CD4-positive, alpha-beta T cell treated with Interleukin-21 for 1 hour (primary cell): ENCODE measurements at places on chromosomes 13 and 19.

DNA sequence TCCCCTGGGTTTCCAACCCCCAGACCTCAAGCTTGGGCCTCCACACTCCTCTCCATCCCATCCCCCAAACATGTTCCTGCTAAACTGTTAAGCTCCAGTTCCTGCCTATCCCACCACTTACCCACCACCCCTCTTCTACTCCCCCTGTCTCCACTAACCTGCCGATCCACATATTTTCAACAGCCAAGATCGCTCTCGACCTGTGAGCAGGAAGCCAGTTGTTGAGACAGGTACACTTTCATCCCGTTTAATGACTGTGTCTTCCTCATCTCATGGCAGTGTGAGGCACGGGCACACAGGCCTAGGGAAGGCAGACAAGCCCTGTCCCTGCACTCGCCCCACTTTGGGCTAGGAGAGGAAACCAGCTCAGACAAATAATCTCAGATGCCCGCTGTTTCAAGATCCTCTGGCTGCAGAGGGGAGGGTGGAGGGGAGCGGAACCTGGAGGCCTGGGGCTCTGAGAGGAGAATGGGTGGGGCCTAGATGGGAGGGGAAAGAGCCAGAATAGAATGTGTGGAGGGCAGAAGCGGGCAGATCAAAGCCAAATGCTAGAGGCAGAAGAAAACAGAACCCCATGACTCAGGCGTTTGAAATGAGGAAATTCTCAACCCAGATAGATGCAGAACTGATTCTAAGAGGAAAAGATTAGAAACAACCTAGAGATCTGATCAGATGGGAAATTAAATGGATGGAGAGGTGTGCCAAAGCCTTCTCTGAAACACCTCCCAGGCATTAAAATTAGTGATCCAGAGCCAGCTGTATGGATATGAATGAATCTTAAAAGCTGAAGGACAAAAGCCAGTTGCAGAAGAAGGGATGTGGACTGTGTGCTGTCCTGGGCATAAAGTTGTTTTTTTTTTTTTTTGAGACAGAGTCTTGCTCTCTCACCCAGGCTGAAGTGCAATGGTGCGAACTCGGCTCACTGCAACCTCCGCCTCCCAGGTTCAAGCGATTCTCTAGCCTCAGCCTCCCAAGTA lies 16.9 kb upstream of the CYP2S1 start:
- peak; percentile 43 for DNase-seq

GRCh38 chr13:99432609-99433542 lies 68.4 kb upstream of the TM9SF2 start:
- DNase-seq = peak; percentile 93

GRCh38 chr13:23433171-23434153 lies at the start of gene SACS:
TSS of gene SACS (minus strand) at chr13:23433702. CDS start at chr13:23411239, 22,463 bp downstream.
- no peak for DNase-seq

DNA sequence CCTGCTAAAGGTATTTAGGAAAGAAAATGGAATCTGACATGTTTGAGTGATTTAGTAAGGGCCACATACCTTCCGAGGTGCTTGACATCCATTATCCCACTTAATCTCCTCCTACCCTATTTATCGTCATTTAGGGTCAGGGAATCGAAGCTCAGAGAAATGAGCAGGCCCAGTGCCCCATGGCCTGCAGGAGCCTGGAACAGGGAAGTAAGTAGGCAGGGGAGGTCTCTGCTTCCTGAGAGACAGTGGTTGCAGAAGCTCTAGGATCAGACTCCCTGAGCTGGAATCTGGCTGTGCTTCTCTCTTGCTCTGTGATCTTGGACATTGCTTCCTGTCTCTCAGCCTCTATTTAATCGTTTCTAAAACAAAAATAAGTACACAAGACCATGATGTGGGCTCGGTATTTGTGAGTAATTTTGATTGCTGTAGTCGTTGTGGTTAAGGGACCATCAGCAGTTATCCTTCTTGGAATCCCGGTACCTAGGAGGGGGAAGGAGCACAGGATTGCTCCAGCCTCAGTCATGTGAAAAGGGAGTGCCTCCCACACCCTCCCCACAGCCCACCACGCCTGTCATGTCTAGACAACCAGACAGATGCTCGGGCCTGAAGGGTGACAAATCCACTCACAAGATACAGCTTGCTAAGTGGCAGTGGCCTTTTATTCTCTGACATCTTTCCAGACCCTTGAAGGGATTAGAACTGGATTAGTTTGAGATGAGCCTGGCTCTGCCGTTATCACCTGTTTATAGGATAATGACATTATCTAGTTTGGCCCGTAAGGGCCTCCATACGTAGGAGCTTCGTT lies 169.2 kb upstream of the TSHZ3 start:
- no peak for DNase-seq

DNA sequence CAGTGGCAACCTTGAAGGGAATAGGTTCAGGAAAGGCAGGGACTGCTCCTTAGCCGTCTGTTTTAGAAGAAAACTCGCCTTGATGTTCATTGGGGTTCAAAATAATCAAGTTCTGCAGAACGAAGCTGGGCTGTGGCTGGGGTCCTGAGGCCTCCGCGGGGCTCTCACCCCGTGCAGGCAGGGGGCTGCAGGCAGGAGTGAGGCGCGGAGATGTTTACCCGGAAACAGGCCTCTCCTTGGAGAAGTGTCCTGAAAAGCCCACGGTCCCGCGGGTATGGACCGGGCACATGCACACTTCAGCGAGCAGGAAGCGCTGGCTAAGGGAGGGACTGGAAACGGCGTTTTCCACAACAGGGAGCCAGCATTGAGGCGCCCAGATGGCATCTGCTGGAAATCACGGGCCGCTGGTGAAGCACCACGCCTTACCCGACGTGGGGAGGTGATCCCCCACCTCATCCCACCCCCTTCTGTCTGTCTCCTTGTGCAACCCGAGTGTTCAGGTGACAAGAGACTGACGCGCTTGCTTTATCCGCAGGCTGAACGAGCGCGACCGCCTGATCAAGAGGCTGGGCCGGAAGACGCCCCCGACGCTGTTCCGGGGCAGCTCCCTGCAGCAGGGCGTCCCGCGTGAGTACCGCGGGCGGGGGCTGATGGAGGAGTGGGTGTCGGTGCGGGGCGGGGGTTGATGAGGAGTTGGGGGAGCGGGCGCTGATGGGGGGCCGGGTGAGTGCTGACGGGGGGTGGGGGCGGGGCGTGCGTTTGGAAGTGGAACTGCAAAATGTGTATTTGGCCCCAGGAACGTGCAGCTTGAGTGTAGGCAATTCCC lies 39.6 kb downstream of the SHISA2 start:
- peak; percentile 61 for DNase-seq

GRCh38 chr19:43820098-43820883 lies 6.8 kb upstream of the ZNF283 start:
- peak; percentile 27 for DNase-seq

GRCh38 chr13:21033212-21033840 lies 28.1 kb downstream of the LATS2 start:
- no peak for DNase-seq

GRCh38 chr19:10193790-10194499 lies 808 bp downstream of the DNMT1 start:
- DNase-seq = peak; percentile 12

- no peak for DNase-seq
Measured at GRCh38 chr19:5692723-5693194, 2.7 kb downstream of the RPL36 start.

DNA sequence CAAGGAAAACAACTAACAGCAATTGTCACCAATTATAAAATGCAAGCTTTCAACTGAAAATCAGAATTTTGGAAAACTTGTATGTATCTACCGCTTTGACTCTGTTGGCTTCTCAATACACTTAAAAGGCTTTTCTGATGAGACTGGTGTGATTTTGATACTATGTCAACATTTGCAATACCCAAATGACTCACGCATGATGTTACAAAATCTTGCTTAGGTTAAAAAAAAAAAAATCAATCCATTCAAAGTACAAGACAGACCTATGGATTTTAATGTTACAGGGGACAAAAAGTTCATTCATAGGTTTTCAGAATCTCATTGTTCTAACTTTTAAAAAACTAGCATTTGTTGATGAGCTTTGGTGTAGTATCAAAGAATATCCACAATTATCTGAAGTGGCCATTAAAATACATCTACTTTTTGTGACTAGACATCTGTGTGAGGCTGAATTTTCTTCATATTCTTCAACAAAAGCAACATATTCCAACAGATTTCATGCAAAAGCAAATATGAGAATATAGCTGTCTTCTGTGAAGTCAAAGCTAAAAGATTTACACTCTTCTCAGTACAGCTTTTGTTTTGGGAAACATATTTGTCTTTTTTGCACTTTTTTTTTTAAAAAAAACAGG lies 10.7 kb downstream of the ELF1 start:
- DNase-seq = no peak

DNA sequence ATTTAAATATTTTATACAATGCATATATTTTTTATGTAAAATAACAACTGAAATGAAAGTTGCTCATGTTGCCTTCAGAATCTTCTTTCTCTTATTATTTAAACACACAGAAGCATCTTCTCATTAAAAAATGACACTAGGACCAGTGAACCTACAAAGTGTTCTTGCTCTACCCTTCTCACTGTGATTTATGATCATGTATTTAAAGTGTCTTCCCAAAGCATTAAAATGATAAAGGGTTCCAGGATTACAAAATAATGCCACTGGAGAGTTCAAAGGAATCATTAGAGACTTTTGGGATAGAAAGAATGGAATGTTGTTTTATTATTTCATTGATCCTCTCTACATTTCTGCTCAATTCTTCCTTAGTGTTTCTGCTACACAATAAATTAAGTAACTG lies 643.6 kb upstream of the SLITRK1 start:
- DNase-seq = no peak

- no peak for DNase-seq
Measured at GRCh38 chr19:8096071-8096470, 43.5 kb downstream of the CCL25 start.

DNA sequence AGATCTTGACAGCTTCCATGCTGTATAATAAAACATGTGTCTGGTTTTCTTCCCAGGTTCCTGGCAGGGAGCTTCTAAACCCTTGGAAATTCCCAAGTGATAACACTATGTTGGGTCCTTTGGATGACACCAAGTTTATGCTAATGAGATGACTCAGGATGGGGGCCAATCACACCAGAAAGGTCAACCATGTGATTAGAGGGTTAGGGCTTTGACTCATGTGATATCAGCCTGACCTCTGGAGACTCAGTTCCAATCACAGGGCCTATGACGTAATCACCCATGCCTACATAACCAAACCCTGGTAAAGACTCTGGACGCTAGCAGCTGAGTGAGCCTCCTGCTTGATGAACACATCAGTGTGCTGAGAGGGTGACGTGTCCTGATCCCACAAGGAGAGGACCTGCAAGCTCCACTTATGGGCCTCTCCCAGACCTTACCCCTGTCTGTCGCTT lies 203.6 kb downstream of the DCLK1 start:
- DNase-seq = no peak

DNA sequence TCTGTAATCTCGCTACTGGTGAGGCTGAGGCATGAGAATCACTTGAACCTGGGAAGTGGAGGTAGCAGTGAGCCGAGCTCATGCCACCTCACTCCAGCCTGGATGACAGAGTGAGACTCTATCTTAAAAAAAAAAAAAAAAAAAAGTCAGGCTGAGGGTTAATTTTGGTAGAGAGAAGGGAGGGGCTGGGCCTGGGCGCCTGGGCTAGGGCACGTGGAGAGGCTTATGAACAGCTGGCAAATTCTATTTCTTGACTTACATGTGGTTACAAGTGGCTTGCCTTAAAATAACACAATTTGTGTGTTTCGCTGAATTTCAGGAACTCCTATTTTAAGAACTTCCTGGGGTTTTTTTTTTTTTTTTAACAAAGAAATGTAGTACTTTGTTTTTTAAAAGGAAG lies 47.6 kb upstream of the MAP3K10 start:
- peak; percentile 68 for DNase-seq

DNA sequence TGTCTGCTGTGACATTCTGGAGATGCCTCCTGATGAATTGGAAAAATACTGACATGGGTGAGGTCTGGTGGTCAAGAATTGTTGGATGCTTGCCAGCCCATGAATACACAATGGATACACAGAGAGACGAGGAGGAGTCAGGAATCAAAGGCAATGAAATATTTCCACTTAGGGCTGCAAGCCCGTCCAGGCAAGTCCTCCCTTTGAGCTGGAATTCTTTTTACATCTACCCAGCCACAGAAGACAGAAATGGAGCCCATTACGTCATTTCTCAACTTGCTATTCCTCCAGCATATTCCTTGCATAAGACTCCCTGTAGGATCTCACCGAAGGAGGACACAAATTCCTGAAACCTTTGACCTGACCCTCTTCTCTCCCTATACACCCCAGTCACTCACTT lies 15.7 kb upstream of the IGFL4 start:
- no peak for DNase-seq

DNA sequence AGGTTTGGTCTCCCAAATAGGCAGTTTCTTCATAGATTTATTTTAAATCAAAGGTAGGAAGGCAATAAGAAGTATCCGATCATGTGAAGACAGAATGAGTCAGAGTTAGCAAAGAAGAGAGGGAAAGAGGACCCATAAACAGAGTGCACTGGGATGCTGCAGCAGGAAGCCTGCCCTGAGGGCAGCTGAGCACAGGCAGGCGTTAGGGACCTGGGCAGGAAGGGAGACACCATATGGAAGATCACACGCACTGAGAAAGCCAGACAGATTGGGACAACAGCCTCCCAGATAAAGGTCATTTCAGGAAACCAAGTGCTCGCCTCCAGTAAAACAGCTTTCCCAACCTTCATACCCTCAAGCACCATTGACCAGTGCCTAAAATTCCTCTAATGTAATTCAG lies 598.0 kb downstream of the EFNB2 start:
- no peak for DNase-seq

GRCh38 chr13:66914155-66914554 lies 316.0 kb downstream of the PCDH9 start:
- DNase-seq = no peak

- DNase-seq = peak; percentile 37
Measured at GRCh38 chr19:10552510-10553053, 8.9 kb downstream of the ATG4D start.

- DNase-seq = peak; percentile 44
Measured at GRCh38 chr19:49056101-49056901, 1.2 kb downstream of the CGB7 start.

DNA sequence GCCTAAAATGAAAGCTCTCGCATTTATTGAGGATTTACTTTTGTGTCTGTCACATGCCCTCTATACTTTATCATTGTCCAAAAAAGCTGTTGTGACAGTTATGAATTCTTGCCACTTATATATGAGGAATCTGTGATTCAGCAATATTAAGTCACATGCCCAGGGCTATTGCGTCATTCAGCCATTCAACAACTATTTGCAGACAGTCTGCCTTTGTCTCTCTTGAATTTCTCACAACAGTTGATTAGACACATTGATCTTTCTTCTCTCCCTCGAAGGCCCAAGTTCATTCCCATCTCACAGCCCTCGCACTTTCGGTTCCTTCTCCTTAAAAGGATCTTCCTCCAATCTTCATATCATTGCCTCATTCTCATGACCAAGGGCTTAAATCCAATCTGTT lies 342.6 kb downstream of the MZT1 start:
- no peak for DNase-seq

GRCh38 chr19:21883516-21883915 lies 47.5 kb upstream of the ZNF43 start:
- no peak for DNase-seq

GRCh38 chr19:46100344-46100743 lies 24.1 kb downstream of the IGFL3 start:
- no peak for DNase-seq

GRCh38 chr19:1009041-1009980 lies 9.1 kb downstream of the GRIN3B start:
- no peak for DNase-seq
